ENCODE measurements at places on chromosomes 1 and 21.

- DNase-seq, result no peak
These were observed 23.0 kb downstream of the TMEM63A start for GRCh38 chr1:225859151-225859550.

DNA sequence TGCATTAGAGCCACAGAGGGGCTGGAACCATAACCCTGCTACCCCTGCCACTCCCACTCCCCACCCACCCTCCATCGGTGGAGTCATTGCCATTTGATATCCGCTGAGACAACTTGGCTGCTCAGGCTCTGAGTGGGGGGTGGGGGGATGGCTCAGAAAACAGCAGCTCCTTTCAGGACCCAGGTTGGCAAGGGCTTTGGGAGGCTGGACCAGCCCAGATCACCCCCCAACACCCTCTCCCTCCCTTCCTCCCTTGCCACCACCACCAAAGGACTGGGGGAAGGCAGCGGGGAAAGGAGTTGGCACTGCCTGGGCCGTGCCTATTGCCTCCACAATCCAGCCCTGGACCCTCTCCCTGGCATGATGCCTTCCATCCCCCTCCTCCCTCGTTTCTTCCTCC, 1.7 kb downstream of the KCNJ10 start:
- DNase-seq, result peak; percentile 44

DNA sequence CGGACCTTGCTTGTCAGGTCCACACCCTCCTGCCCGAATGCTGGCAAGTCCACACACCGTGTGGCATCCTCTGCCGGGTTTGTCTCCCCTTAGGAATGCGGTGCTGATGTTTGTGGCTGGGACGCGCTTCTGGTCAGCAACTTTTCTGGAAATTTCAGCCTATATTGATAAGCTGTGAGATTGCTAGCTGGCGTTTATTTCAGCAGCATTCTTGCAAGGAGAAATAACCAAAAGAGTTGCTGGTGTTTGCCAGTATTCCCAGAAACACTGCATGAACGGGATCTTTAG, 601 bp downstream of the CEPT1 start:
- DNase-seq, result no peak

DNA sequence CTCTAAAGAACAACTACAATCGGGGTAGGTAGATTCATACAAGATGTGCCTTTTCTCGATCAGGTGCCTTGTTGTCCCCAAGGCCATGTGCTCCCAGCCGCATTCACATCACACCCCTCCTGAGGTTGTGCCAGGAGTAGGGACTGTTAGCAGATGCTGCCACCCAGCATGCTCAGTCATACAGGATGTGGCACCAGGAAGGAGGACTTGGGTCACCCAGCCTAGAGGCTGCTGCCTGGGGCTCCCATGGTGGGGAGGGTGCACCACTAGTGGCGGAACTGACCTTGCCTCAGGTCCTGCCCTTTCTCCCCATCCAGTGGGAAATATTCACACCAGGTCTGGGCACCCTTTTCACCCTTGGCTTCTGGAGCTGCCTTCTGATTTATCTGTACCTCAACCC, 8.3 kb downstream of the TEX35 start:
- DNase-seq, result no peak

DNA sequence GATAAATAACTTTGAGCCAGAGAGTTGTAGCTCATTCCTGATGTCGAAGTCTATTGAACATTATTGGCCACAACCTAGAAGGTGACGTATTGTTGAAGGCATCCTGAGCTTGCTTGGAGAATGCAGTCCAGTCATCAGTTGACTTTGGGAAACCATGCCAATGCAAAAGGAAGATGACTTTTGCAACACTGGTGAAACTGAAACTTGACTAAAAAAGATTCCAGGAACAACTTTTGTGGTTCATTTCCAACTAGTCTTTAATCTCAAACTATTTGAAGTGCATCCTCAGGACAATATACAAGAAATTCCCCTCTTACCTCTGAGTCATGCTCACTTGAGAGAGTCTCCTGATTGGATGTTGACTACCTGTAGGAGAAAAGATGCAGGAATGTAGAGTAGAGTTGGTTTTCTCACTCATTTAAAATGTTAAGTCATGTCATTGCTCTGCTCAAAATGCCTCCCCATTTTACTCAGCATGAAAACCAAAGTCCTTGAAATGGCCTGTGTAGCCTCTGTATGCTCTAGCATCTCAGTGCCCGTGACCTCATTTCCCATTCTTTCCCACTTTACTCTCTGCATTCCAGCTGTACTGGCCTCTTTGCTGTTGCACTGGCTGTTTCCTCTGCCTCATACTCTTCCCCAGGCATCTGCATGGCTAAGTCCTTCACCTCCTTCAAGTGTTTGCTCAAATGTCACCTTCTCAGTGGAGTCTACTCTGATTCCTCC, 24.4 kb upstream of the LEPR start:
- no peak for DNase-seq

- no peak for DNase-seq
These were observed 104.3 kb downstream of the GPATCH2 start for GRCh38 chr1:217526636-217527035.

GRCh38 chr1:116574581-116575291, 3.9 kb upstream of the CD58 start:
- no peak for DNase-seq

- no peak for DNase-seq
These were observed 30.7 kb upstream of the TARBP1 start for GRCh38 chr1:234509457-234510328.

GRCh38 chr1:208534599-208534897, 290.4 kb upstream of the PLXNA2 start:
- no peak for DNase-seq

DNA sequence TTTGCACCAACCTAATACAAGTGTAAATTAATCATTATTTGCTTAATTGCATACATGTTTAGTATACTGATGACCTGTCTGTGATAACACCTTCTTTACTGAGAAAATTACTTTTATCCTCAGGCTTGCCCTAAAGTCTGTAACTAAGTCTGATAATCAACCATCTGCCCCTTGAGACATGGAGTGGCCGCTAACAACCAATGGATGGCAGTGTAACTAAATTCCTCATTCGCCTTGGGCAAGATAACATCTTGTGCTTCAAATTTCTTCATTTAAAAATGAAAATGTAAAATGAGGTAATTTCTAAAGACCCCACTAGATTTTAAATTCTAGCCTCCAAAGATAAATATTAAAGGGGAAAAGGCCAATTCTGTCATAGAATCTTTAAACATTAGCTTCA, 85.1 kb downstream of the ENAH start:
- DNase-seq, result no peak

- no peak for DNase-seq
These were observed 132.8 kb downstream of the GLIS1 start for GRCh38 chr1:53606197-53606596.

GRCh38 chr1:206723805-206724472, 39.2 kb downstream of the MAPKAPK2 start:
- DNase-seq, result no peak

DNA sequence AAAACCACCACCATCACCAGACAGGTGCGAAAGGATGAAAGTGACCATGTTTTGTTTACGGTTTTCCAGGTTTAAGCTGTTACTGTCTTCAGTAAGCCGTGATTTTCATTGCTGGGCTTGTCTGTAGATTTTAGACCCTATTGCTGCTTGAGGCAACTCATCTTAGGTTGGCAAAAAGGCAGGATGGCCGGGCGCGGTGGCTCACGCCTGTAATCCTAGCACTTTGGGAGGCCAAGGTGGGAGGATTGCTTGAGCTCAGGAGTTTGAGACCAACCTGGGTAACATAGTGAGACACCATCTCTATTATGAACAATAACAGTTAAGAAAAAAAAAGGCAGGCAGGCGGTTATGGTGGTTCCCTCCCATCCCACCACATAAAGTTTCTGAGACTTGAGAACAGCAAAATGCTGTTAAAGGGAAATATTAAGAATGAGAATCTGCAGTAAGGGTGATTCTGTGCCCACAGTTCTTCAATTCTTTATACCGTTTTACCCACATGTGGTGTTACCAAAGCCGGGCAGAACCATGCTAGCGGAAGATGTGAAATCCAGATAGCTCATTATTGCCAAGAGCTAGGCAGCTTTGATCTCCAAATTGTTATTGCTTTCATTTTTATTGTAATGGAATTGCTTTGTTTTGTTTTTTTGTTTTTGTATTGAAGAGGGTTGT, 34.5 kb upstream of the TDRD10 start:
- DNase-seq, result no peak

GRCh38 chr1:151137789-151138188, 8.6 kb downstream of the SEMA6C start:
- DNase-seq, result no peak

DNA sequence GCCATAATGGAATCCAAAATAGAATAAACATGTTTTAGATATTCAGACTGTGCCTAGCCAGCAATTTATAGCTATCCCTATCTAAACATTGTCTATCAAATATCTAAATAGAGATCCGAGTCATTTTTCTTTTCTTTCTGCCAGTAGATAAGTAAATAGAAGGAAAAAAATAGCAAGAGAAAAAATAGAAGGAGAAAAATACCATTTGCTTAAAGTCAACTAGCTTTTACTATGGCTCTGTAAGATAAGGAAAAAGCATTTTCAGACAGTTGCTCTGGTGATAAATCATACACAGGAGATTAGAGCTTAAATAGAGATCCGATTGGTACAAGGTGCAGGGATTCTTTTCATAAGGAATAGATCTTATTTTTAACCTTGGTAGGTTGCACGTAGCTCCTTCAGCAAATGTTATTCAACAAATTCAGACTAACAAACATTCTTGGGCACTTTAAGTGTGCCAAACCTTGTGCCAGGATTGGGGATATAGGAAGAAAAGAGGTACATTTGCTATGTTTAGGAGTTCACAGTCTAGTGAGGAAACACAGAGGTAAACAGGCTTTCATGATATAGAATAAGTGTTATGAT, 70.1 kb upstream of the CCDC190 start:
- no peak for DNase-seq

DNA sequence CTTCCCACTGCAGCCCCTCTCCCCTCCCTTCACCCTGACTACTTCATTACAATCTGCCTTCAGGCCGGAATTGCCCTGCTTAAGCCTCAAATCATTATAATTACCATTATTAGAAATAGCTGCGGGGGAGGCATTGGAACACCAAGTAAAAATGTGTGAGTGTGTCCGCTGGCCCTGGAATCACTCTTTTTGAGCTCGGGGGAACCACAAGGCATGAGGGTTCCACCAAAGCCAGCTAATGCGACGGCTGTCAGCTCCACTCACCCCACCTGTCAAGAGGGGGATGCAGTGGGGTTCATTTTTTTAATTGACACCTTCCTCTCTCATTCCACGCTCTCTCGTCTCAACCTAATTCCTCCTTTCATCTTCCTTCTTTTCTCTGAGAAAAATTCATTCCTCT, 177.2 kb downstream of the PBX1 start:
- DNase-seq, result no peak

- DNase-seq, result no peak
These were observed 3.1 kb downstream of the PRDM2 start for GRCh38 chr1:13703128-13703513.

- DNase-seq, result no peak
These were observed 49.0 kb upstream of the DISP3 start for GRCh38 chr1:11429935-11430334.

DNA sequence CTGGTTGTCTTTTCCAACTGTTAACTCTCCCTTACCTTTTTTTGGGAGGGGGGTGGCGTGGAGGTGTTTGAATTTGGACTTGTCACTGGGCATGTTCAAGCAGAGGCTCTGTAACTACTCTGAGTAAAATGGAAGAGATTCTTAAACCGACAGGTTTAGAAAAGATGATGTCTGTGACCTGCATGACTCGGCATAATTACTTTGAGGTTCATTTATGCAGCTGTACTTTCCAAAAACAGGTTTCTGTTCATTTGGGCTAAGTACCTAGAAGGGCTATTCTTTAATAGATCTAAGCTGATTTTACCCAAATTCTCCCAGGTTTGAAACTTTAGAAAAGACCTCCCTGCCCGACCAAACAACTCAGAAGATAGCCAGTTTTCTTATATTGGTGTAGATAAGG, 80.3 kb downstream of the SLC35A3 start:
- DNase-seq, result no peak

DNA sequence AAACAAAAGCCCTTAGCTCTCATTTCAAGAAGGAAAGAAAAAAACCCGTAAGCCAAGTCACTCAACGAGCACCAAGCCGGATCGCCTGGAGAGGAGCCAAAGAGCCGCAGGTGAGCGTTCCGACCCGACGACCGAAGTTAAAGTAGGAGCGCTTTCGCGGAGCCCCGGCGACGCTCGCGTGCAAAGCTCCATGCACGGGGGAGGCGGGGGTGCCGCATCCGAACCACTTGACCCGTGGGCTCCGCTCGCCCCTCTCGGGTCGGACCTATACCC, 382 bp downstream of the GPBP1L1 start:
- peak; percentile 33 for DNase-seq

DNA sequence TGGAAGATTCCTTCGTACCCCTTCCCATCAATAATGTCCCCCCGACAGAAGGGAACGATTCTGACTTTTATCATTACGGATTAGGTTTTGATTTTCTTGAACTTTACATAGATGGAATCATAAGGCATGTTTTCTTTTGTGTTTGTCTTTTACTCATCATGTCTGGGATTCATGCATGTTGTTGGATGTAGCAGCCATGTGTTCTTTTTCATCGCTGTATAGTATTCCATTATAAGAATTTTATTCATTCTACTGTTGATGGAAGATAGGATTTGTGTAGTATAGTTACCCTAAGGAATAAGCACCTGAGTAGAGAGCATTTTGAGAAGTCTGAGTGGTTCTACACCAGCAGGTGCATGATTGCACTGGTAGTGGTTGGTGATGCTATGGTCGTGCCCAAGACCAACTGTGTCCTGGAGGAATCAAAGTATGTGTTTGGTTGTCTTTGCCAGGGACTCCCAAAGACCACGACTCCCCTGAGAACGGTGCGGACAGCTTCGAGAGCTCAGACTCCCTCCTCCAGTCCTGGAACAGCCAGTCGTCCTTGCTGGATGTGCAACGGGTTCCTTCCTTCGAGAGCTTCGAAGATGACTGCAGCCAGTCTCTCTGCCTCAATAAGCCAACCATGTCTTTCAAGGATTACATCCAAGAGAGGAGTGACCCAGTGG, 13.5 kb downstream of the ETS2 start:
- no peak for DNase-seq

DNA sequence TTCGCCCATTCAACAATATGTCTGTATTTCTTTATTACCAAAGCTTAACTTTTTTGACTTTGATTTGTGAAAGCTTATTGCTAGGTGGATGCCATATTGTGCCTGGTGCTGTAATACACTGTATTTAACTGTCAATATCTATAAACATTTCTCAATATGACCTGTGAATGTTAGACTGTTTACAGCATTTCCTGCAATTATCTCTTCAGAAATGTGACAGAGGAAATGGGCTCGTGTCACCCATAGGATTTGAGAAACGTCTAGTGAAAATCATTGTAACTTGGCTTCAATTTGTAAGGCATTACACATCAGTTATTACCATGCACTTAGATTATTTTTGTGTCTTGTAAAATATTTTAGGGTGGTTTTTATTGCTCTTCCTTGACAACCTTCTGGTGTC, 237.8 kb upstream of the ADGRL2 start:
- no peak for DNase-seq

- no peak for DNase-seq
These were observed 53.3 kb downstream of the MTR start for GRCh38 chr1:236848274-236848923.

GRCh38 chr1:231420299-231420958, 1.7 kb downstream of the EGLN1 start:
- DNase-seq, result no peak

- DNase-seq, result no peak
These were observed 3.1 kb downstream of the ACADM start for GRCh38 chr1:75727571-75727970.

All from hypothalamus (tissue), 51 donors.